T-helper 22 cell (primary cell): ENCODE measurements at places on chromosomes 2 and 18.

DNA sequence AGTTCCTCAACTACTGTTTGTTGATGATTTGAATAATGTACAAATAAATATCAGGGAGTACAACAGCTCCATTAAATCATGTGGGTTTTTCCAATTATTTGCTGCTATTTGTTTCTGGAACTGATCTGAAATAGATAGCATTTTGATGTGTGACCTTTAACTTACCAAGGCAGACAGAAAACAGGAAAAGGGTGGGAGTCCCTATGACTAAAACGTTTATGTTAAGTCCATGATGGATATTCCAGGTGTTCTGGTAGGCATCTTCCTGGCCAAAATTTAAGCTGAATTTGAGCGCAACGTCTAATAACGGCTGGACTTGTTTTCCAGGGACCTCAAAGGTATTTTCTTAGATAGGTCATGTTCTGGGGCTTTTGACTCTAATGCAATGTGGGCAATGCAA is 41.6 kb downstream of the WIPF1 start:
- DNase-seq, result no peak

GRCh38 chr2:9964334-9964980 is 13.0 kb downstream of the GRHL1 start:
- no peak for DNase-seq

DNA sequence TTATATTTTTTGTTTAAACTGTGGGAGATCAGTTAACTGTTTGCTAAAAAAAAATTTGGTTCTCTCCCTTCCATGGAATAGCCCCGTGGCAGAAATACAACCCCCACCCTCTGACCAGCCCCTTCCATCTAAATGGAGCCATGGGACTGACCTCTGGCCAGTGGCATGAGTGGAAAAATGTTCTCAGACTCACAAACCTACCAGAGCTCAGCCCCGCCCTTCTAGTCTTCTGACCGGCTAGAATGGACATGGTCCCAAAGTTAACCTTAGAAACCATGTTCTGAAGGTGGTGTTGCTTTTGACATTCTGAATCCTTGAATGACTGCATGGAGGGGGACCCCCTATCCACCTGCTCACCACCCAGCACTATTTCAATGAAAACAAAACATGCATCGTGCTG is 1.3 kb upstream of the CHRNA1 start:
- DNase-seq, result no peak

GRCh38 chr2:241242306-241242705 is 53.8 kb downstream of the ANO7 start:
- DNase-seq, result no peak

GRCh38 chr2:83229443-83229842 is 1229.6 kb downstream of the SUCLG1 start:
- DNase-seq, result no peak

- no peak for DNase-seq
Measured at GRCh38 chr18:62852851-62853250, 137.5 kb downstream of the PHLPP1 start.

DNA sequence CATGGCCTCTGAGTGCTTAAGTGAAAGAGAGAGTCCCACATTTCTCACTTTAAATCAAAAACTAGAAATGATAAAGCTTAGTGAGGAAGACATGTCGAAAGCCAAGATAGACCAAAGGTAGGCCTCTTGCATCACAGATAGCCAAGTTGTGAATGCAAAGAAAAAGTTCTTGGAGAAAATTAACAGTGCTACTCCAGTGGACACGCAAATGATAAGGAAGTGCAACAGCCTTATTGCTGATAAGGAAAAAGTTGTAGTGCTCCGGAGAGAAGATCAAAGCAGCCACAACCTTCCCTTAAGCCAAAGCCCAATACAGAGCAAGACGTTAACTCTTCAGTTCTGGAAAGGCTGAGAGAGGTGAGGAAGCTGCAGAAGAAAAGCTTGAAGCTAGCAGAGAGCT is 32.1 kb downstream of the PSMD1 start:
- no peak for DNase-seq

- DNase-seq, result no peak
Measured at GRCh38 chr2:39593439-39594393, 72.0 kb upstream of the TMEM178A start.
